ENCODE measurements at places on chromosomes 13 and 19.

DNA sequence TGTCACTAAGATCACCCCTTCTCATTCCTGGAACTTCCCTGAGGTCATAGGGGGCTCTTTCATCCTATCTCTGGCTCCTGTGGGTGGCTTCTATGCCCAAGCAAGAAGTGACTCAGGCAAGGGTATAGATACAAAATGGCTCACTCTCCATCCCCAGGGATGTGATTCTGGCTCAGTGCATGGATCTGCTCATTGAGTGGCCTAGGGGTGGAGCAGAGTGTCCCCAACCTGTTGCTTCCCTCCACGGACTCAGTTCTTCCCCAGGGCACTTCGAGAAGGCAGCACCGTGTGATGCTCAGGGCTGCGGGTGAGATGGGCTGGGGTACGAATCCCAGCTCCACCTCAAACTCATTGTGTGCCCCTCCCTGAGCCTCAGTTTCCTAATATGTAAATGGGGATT lies 136.4 kb downstream of the PTPRS start:
- no peak for DNase-seq

DNA sequence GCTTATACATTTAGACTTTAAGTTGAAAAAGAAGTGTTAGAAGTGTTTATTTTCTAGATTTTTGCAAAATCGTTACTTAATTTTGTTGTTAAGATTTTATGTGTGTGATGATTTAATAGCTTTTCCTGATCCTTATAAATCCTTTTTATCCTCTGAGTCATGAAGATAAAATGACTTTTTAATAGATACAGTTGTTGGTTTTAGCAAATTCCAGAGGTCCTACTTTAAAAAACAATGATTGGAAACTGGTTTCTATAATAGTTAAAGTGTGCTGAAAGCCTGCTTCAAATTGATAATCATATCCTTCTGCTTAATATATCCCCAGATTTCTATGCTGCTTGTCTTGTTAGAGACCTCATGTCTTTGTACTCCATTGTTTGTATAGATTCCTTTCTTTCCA lies 39.0 kb downstream of the RNASEH2B start:
- DNase-seq, result no peak

GRCh38 chr13:28636677-28637317 lies 22.1 kb upstream of the POMP start:
- DNase-seq, result peak; percentile 75

DNA sequence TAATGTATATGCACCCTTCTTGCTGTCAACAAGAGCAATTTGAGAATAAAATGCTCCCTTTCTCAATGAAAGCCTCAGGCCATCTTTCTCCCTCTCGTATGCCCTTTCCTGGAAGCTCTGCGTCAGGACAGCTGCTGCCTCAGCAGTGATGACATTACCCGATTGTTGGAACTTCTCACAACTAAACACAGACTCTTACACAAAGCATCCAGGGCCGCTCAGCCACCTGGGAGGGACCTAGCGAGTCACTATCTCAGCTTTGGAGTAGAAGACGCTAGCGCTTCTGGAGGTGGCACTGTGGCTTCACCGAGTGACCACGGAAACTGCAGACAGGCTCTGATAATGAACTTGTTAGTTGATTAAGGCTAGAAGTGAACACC lies 153.2 kb upstream of the SOX1 start:
- DNase-seq, result no peak

- DNase-seq, result no peak
Measured at GRCh38 chr13:99376132-99376531, 68.9 kb upstream of the GPR183 start.

DNA sequence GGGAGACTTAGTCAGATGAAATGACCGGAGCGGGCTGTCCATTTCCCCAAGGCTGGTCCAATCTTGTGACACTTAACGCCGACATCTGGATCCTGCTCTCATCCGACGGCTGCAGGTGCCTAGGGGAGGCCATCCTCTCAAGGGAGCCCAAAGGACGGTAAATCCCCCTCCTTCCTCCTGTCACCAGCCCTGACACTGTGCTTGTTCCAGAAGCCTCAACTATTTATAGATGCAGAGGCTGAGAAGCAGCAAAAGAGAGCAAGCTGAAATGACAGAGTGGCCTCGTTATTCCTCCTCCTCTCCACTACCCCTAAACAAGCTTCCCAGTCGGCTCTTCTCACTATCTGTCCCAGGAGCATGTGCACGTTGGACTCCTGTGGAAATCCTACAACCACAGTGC lies 533.7 kb downstream of the LIG4 start:
- DNase-seq, result no peak

GRCh38 chr13:74562381-74562780 lies 428.2 kb upstream of the KLF12 start:
- DNase-seq, result no peak

DNA sequence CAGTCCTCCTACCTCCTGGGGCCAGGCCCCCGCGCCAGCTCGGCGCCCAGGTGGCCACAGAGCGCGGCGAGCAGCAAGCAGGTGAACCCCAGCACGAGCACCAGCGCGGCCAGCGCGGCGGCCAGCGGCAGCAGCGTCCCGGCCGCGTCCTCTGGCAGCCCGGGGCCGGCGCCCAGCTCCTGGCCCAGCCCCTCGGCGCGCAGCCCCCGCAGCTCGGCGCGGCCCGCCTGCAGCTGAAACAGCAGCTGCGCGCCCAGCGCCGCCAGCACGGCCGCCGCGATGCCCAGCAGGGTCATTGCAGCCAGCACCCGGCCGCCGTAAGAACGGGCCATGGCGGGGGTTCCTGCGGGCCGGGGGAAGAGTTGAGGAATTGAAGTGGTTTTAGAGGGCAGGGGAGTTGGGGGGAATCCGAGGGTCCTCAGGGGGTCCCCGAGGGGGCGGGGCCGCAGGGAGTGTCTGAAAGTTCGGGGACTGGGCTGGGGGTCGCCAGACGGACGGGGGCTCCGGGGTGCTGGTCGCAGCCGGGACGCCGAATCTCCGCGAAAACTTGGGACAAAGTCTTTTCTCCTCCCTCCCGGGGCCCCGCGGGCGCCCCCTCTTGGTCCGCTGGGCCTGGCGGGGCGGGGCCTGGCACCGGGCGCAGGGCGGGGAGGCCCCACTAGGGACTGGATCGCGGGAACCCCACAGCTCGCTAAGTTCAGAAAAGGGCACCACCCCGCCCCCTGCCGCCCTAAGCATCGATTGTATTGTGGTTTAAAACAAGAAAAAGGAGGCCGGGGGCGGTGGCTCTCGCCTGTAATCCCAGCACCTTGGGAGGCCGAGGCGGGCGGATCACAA lies at the start of gene TMEM221:
TMEM221 (minus strand) TSS at position 538 of the 837 bp plus-strand sequence; CDS start at position 332, 206 bp downstream.
- peak; percentile 77 for DNase-seq

- DNase-seq, result no peak
Measured at GRCh38 chr13:44618326-44618725, 42.2 kb upstream of the TSC22D1 start.

- no peak for DNase-seq
Measured at GRCh38 chr19:7006135-7006704, 15.0 kb downstream of the MBD3L2B start.

DNA sequence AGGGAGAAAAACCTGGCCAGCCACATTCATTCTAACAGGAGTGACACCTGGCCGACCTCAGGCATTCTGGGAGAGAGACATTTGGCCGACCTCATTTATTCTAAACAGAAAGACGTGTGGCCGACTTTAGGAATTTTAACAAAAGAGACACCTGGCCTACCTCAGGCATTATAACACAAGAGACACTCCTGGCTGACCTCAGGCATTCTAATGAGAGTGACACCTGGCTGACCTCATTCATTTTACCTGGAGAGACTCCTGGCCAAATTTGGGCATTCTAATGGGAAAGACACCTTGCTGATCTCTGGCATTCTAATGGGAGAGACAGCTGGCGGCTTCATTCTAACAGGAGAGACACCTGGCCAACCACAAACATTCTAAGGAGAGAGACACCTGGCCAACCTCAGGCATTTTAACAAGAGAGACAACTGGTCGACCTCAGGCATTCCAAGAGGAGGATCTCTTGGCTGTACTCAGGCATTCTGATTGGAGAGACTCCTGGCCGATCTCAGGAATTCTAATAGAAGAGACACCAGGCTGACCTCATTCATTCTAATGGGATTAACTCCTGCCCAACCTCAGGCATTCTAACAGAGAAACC lies 1353.9 kb downstream of the UQCRFS1 start:
- DNase-seq, result no peak

DNA sequence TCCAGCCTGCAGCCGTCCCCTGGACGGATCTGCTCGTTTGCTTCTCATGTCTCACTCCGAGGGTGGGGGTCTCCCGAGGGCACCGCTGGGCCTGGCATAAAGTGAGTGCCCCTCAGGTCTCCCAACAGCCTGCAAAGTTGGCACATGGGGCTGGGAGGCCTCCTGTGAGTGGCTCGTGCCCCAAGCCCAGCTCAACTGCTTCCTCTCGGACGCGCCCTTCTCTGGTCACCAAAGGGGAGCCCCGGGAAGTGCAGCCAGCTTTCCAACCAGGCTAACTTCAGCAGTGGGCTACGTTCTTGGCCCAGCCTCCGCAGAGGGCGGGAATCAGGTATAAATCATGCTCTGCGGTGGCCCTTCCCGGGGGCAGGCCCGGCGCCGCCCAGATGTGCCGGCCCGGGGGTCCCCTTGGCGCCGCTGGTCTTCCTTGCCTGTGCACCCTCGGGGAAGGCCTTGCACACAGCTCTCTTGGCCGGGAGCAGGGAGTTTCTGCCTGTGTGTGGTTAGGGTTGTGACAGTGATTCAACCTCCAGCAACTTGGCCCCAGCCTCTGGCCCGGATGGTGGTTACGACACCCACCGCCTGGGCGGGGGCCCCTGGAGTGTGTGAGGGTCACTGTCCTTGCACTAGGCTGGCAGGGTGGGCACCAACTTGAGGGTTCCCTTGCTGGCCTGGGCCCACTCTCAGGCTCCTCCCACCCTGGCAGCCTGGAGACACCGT lies 20.7 kb downstream of the CEBPG start:
- DNase-seq, result no peak

Measured in activated CD4-positive, alpha-beta T cell treated with anti-CD3 and anti-CD28 coated beads for 36 hours (primary cell).